ENCODE measurements at places on chromosomes 5 and 9.

GRCh38 chr9:85118990-85119755, 449.6 kb downstream of the NTRK2 start:
- no peaks in the 10 kb centered on the region for H3K4me1 ChIP-seq
- no peaks in the 10 kb centered on the region for H3K27me3 ChIP-seq
- no peak overlapping the region for H3K4me3 ChIP-seq
- no peak overlapping the region for H3K27ac ChIP-seq
- DNase-seq = no peak

- H3K4me1 ChIP-seq = peaks cover 36% of the 10 kb centered on the region
- H3K4me3 ChIP-seq = no peak overlapping the region
- peaks cover 33% of the 10 kb centered on the region for H3K36me3 ChIP-seq
- DNase-seq = peak; percentile 50
- H3K27ac ChIP-seq = no peak overlapping the region
Observed at GRCh38 chr9:124855944-124856765, 2.9 kb downstream of the WDR38 start.

DNA sequence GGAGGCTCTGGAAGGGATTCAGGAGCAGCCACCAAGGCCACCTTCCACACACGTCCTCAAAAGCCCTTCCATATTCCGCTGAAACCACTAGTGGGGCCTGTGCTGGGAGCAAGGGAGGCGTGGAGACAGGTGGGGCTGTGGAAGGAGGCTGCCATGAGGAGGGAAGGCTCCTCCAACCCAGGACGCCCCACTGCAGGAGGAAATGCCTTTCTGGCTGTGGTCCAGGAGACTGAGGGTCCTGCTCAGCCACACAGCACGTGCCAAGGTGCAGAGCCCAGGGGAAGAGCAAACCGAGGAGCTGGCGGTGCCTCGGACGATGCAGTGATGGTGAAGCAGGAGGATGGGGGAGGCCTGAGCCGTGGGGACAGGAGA, 49.5 kb downstream of the ADAMTS2 start:
- no peak for DNase-seq
- peak overlapping the region; percentile 42 for H3K27ac ChIP-seq
- H3K4me3 ChIP-seq = no peak overlapping the region
- H3K4me1 ChIP-seq = peaks cover 70% of the 10 kb centered on the region
- H3K36me3 ChIP-seq = peaks cover 20% of the 10 kb centered on the region
- peaks cover 4% of the 10 kb centered on the region for H3K27me3 ChIP-seq

DNA sequence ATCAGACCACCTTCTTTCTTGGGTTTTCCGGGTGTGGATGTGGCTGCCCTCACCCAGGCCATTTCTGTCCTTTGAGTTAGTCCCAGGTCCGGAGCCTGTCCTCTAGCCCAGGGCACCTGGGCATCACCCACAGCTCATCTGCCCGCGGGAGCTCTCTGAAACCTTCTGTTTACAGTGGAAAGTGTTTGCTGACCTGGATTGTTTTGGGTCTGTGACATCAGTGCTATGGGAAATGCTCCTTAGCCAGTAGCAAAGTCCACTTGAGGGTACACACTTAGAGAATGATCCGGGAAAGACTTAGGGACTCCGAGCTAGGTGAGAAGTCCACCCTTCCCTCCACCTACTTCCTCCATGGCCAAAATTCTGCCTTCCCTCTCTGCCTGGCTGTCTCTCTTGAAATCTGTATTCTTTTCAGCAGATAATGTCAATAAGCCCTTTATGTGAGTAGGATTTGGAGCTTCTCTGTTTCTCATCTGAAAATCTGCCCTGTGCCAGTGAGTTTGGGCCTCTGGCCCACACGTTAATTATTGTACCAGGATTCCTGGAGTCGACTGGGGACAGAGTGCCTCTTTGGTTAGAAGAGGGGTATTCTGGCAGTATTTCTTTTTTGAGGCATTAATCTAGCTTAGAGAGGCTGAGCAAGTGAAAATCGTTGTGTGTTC, 19.9 kb downstream of the ABLIM3 start:
- H3K27ac ChIP-seq = no peak overlapping the region
- no peaks in the 10 kb centered on the region for H3K4me1 ChIP-seq
- DNase-seq = no peak
- H3K27me3 ChIP-seq = peaks cover 14% of the 10 kb centered on the region
- no peaks in the 10 kb centered on the region for H3K36me3 ChIP-seq

- no peaks in the 10 kb centered on the region for H3K4me1 ChIP-seq
- DNase-seq = no peak
- H3K36me3 ChIP-seq = no peaks in the 10 kb centered on the region
- no peak overlapping the region for H3K4me3 ChIP-seq
Observed at GRCh38 chr5:18961234-18961633, 1026.8 kb downstream of the CDH18 start.

- H3K27ac ChIP-seq = peak overlapping the region; percentile 22
- peaks cover 17% of the 10 kb centered on the region for H3K27me3 ChIP-seq
- peak overlapping the region; percentile 86 for H3K4me3 ChIP-seq
Observed at GRCh38 chr9:130172858-130173665, 858 bp downstream of the NCS1 start.

DNA sequence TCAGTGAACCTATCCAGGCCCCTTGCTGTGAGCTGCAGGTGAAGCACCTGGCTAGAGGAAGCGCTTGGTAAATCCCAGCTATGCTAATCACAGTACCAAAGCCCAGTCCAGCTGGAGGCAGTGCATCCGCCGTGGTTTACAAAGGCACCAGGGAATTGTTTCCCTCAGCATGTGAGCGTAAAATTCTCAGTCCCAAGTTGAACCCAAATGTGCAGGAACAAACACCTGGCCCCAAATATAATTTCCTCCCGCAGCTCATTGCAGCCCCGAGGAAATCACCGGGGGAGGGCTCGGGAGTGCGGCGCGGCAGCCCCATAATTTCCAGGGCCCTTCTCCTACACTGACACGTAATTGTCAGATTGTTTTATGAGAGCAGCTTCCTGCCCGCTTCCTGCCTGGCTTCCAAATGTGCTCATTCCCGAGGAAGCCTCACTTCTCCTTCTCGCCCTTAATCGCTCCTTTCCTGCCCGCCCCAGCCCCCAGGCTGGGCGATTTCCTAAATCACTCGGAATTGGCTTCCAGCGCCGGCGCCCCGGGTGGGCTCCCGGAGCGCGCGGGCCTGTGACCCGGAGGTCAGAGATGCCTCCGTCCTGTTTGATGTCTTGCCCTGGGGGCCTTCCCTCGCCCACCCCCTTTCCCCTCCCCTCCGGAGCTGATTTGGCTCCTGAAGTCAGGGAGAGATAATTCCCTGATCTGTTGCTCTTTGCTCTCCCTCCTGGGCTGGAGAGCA, 134.4 kb downstream of the FGF1 start:
- H3K27ac ChIP-seq = peak overlapping the region; percentile 31
- H3K4me1 ChIP-seq = peaks cover 45% of the 10 kb centered on the region
- peak overlapping the region; percentile 75 for H3K4me3 ChIP-seq
- peak; percentile 81 for DNase-seq
- peaks cover 21% of the 10 kb centered on the region for H3K27me3 ChIP-seq

DNA sequence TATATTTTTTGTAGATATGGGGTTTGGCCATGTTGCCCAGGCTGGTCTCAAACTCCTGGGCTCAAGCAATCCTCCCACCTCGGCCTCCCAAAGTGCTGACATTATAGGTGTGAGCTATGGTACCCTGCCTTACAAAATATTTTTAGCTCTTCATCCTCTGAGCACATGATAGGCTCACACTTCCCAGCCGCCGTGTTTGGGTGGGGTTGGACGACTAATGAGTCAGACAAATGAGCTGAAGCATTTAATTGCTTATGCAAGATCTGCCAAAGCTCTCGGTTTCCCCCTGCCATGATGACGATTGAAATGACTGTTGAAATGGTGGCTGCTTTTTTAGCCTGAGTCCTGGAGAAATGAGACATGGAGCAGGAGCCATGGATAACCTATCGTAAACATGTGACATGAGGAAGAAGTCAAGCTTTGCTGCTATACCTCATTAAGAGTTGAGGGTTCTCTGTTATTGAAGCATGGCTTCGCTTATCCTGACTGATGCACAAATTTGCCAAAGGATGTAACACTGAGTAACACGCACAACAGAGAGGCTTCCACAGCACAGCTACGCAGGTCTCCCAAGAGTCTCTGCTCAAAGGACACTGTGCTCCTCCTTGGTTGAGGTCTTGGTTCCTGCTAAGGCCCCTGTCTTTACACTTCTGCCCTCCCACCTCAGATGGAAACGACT, 48.2 kb upstream of the GFPT2 start:
- DNase-seq = no peak
- peaks cover 8% of the 10 kb centered on the region for H3K27me3 ChIP-seq
- H3K36me3 ChIP-seq = no peaks in the 10 kb centered on the region
- peaks cover 17% of the 10 kb centered on the region for H3K4me1 ChIP-seq

GRCh38 chr9:21904371-21904770, 89.8 kb downstream of the CDKN2A start:
- H3K4me1 ChIP-seq = no peaks in the 10 kb centered on the region
- no peak overlapping the region for H3K4me3 ChIP-seq
- H3K36me3 ChIP-seq = peaks cover 83% of the 10 kb centered on the region
- H3K27me3 ChIP-seq = no peaks in the 10 kb centered on the region
- no peak for DNase-seq

DNA sequence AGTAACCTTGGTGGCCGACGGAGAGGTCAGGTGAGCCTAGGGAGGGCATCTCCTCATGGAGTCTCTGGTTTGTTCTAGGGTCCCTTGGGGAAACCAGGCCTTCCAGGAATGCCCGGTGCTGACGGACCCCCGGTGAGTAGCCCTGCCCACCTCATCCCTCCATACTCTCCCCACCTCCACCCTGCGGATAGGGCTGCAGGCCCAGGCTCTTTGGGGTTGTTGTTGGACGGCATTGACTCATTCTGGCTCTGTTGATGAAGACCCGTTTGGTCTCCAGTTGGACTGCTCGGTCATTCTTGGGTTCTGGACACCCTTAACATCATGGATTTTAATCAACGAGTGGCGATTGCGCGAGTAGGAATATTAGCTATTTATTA, 112.3 kb upstream of the FCN2 start:
- H3K36me3 ChIP-seq = peaks cover 4% of the 10 kb centered on the region
- no peaks in the 10 kb centered on the region for H3K27me3 ChIP-seq
- DNase-seq = no peak
- H3K4me3 ChIP-seq = no peak overlapping the region
- H3K27ac ChIP-seq = no peak overlapping the region

DNA sequence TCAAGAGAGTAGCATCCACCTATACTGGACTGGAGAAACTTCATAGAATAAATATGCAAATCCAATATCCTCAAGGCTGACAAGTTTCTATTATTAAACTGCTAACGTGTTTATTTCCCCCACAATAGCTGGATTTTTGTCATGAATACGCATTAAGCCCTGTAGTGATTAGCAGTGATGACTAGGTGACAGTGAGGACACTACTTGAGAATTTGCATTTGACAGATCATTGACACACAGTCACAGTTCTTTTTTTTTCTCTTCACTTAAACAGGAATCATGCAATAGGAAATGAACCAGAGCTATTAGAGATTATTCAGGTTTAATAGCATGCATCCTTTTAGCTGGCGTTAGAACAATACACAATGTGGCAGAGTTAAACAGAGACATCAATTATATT, 35.3 kb downstream of the MPDZ start:
- H3K27ac ChIP-seq = no peak overlapping the region
- no peak overlapping the region for H3K4me3 ChIP-seq
- H3K36me3 ChIP-seq = peaks cover 58% of the 10 kb centered on the region
- DNase-seq = no peak
- H3K27me3 ChIP-seq = no peaks in the 10 kb centered on the region

GRCh38 chr9:97807681-97808080, 45.3 kb upstream of the FOXE1 start:
- H3K4me1 ChIP-seq = peaks cover 5% of the 10 kb centered on the region
- no peaks in the 10 kb centered on the region for H3K36me3 ChIP-seq
- peaks cover 84% of the 10 kb centered on the region for H3K27me3 ChIP-seq
- DNase-seq = no peak
- no peak overlapping the region for H3K4me3 ChIP-seq
- H3K27ac ChIP-seq = no peak overlapping the region

GRCh38 chr9:131178926-131179325, 53.5 kb downstream of the NUP214 start:
- peak overlapping the region; percentile 54 for H3K27ac ChIP-seq
- no peak overlapping the region for H3K4me3 ChIP-seq
- H3K4me1 ChIP-seq = peaks cover 6% of the 10 kb centered on the region
- DNase-seq = no peak
- H3K27me3 ChIP-seq = no peaks in the 10 kb centered on the region

DNA sequence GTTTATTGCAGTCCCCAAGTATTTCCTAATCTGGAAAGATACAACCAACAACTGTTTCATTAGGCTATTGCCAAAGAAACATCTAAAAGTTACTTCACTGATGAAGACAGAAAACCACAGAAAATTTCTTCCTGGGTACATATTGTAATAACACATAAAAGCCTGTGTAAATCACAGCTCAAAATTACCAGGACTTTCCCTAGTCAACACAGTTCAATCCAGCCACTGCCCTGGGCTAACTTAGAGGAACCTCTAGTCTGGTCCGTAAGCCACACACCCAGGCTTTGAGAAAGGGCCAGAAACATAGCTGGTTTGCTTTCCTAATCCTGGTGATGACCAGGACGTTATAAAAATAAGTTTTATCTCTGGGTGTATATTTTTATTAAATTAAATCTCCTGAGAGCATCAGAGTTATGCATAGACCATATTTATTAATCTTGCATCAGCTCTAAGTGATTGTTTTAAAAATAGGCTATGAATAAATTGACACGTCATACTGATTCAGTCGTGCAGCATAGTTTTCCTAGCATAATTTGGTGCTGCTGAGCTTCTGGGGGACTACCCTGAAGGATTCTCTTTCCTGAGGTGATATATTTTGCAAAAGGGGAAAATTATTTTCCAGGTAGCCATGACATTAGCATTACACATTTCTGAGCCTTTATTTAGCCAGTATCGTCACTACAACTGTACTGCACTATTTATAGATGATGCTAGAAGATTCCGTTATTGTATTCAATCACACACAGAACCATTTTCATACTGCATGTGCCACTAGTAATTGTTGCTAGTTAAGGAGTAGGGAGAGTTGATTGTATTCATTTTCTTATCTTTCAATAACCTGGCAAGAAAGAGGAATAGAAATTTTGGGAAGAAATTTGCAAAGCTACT, 12.6 kb upstream of the MUSK start:
- peaks cover 9% of the 10 kb centered on the region for H3K27me3 ChIP-seq
- no peak overlapping the region for H3K27ac ChIP-seq
- peaks cover 14% of the 10 kb centered on the region for H3K4me1 ChIP-seq
- no peak for DNase-seq
